ENCODE measurements at places on chromosomes 7 and 10. TPM values are rescaled to one million over a fixed set of nuclear protein-coding genes. Genes with fewer than 3 reads are reported as not detected.

Gene HOXA4
- total RNA-seq = 2.0 TPM

Gene SUN3
- 4.5 TPM for total RNA-seq

Gene EPHB6
- total RNA-seq = 12.6 TPM

DNA sequence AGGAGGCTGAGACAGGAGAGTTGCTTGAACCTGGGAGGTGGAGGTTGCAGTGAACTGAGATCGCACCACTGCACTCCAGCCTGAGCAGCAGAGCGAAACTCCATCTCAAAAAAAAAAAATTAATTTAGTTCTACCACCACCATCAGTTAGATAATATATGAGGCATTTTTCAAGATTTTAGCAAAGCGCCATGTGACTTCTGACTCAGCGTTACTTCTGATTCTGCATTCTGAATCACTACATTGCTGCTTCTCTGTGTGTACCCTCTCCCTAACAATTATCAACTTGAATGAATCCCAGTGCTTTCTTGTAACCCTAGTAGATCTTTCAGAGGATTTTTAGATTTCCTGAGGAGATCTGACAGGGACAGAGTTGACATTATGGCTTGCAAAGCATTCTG, 176.8 kb upstream of the SORCS1 start:
- H3K27me3 ChIP-seq = no peaks in the 10 kb centered on the region
- H3K4me1 ChIP-seq = no peaks in the 10 kb centered on the region
- no peak for DNase-seq
- no peak overlapping the region for H3K27ac ChIP-seq

GRCh38 chr10:28520346-28520745, 12.6 kb upstream of the WAC start:
- H3K36me3 ChIP-seq = no peaks in the 10 kb centered on the region
- H3K4me1 ChIP-seq = no peaks in the 10 kb centered on the region
- no peaks in the 10 kb centered on the region for H3K27me3 ChIP-seq
- no peak for DNase-seq
- H3K4me3 ChIP-seq = no peak overlapping the region
- no peak overlapping the region for H3K27ac ChIP-seq

GRCh38 chr10:52213321-52213752, 100.7 kb upstream of the DKK1 start:
- no peaks in the 10 kb centered on the region for H3K27me3 ChIP-seq
- H3K4me3 ChIP-seq = no peak overlapping the region
- H3K27ac ChIP-seq = no peak overlapping the region
- H3K4me1 ChIP-seq = no peaks in the 10 kb centered on the region

DNA sequence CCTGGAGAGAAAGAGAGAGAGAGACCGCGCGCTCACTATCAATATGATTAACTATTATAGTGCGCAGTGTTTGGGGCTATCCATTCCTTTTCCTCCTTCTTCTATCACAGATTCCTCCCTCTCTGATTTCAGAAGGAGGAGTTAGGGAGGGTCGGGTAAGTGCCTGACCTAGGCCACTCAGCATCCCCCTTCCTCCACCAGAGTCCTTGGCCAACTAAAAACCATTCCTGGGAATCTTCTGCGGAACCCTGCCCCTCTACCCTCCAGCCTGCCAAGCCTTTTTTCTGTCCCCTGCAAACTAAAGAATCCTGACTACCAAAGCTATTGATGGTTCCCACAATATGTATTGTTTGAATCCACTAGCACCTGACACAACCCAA, 256.2 kb upstream of the NFE2L3 start:
- peak overlapping the region; percentile 24 for H3K4me3 ChIP-seq
- peaks cover 28% of the 10 kb centered on the region for H3K4me1 ChIP-seq
- no peaks in the 10 kb centered on the region for H3K27me3 ChIP-seq
- no peak overlapping the region for H3K27ac ChIP-seq
- no peaks in the 10 kb centered on the region for H3K36me3 ChIP-seq
